ENCODE measurements at places on chromosomes 11 and 22.

DNA sequence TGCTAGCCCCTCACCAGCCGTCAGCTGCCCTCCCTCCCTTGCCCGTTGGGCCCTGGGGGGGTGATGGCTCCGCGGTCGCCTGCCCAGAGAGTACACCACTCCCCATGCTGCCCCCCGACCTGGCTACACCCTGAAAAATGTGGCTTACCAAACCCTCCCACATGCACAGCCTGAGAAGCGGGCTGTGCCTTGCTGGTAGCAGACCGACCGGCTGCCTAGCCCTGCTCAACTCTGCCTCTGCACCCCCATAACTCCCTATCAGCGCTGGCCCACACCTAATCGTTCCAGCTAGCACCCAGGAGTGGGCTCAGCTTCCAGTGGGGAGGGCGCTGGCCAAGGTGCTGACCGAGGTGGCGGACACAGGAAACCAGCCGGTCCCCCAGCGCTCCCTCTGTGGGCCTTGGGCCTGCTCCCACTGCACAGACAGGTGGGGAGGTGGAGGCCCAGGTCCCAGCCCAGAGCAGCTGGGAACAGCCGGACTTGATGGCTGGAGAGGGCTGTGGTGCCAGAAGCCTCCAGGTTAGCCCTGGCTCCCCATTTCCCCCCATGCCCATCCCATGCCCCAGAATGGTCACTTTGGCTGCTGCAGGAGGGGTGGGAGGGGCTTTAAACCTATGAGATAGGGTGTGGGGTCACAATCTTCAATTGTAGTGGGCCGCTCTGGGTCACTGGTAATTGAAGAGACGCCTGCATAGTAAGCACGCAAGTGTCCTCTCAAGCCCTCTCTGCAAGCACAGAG lies 32.1 kb upstream of the PRODH start:
- peak; percentile 52 for DNase-seq

DNA sequence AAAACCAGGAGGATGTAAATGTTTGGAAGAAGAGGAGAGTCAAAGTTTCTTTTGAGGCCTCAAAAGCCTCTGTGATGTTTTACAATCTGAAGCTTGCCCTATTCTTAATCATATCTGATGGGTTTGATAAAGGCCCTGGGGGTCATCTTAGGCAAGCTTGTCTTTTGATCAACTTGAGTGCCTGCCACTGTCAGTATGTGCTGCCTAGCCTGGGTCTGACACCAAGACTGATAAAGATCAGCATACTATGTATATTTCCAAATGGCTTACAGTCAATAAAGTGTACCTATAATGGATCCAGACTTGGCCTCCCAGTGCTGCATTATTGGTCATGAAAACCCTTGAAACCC lies 12.7 kb downstream of the EHF start:
- DNase-seq: no peak

DNA sequence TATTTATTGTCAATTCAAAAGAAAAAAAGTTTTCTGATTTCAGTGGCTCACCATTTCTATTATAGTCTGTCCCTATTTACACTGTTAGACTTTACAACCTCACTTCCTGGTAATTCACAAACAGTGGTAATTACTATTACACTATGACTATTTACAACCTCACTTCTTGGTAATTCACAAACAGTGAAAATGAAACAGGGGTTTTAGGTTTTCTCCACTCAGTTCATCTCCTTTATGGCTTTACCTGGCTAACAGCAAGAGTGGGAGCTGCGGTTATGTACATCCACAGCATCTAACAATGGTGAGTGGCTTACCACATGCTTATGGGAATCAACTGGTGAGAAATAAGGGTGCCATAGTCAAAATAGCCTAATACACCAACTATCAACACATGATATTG lies 166.4 kb downstream of the CASP12 start:
- DNase-seq: no peak

DNA sequence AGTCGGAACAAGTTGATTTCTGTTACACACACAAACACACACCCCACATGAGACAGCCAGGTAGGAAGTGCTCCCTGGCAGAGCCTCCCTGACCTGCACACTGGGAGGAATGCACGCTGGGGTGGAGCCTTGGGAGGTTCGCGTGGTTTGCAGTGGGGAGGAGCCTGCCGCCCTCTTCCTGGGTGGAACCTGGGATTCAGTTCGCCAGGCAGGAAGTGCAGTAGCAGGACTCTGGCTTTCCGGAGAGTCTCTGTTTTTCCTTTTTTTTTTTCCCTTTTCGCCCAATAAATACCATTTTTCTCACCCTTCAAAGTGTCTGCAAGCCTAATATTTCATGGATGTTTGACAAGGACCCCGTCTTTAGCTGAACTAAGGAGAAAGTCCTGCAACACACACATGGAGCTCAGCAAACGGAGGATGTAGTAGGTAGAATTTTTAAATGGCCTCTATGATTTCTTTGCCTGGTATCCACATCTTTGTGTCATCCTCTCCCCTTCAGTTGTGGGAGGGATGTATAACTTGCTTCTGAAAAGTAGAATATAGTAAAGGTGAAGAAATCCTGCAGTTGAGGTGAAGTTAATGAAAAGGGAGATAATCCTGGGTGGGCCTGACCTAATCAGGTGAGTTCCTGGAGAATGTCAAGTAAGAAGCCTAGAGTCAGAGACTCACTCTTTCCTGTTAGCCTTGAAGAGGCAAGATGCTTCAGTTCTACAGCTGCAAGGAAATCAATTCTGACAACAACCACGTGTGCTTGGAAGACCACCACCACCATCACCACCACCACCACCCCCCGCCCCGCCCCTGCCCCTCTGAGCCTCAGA lies 72.9 kb downstream of the PIWIL4 start:
- DNase-seq: no peak

DNA sequence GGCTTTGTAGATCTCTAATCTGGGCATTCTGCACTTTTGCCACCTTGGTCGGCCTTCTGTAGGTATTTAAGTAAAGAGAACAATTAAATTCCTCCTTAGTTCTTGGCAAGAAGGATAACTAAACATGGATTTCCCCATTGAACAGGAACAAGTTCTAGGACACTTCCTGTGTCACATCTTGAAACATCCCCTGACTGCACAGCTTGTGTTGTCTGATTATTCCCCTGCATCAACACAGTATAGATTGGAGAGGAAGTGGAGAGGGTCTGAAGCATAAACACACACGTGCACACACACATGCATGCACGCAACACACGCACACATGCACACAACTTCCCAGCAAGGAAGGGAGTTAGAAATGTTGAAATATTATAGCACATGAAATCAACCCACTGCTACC lies 8.6 kb downstream of the ISX start:
- DNase-seq: no peak

DNA sequence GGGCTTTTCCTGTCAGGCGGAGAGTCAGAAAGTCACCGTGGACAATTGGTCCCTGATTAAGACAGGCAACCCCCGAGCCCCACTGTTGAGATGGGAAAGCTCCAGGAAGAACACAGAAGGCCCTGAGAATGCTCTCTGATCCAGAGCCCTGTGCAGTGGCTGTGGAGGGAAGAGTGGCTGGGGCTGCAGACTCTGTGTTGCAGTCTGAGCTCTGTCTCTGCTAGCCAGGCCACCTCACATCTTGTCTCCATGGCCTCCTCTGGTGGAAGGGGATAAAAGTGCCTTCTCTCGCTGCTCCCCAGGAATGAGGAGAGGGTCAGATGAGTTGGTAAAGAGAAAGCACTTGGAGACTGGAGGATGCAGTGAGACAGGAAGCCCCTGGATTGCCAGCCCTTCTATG lies 141.2 kb downstream of the CEP164 start:
- no peak for DNase-seq

GRCh38 chr11:34795641-34796040 lies 120.5 kb downstream of the APIP start:
- DNase-seq: no peak

DNA sequence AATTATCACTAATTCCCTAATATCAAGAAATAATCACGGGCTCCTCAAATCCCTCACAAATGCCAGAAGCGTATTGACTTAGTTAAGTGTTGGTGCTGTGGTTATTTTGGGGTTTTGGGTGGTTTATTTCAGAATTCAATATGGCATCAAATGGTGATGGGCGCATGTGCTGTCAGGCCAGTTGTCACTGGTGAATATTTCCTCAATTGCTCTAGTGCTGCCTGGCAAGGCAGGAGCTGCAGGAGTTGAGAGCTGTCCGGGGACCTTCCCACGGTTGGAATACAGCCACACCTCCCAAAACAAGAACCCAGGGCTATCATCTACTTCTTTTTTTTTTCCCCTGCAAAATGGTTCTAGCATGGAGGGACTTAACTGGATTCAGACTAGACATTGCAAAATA lies 10.3 kb downstream of the IGLL5 start:
- DNase-seq: no peak

DNA sequence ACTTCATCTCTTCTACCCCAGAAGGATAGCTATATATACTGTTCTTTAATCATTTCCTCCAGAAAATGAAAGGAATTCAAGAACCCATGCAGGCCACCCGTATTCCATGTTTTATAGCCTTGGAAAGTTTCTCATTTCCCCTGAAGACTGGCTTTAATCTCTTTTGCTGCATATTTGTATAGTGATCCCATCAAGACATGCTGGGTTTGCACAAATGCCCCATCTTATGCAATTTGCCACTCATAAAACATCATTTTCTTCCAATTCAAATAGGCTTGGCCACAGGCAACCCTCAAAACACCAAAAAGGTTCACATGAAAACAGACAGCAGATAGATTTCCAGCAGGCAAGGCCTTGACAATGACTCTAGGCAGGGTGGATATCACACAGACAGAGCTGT lies 28.3 kb upstream of the APOA1 start:
- DNase-seq: no peak

GRCh38 chr11:119789766-119790407 lies 60.9 kb upstream of the NECTIN1 start:
- DNase-seq: no peak

GRCh38 chr11:20112291-20113148 lies 47.8 kb downstream of the DBX1 start:
- DNase-seq: no peak

Measured in stimulated activated CD8-positive, alpha-beta memory T cell treated with anti-CD3 and anti-CD28 coated beads, Interleukin-4, amount 100 ng/mL, for 48 hours (primary cell).